ENCODE measurements at places on chromosomes 6 and 20.

DNA sequence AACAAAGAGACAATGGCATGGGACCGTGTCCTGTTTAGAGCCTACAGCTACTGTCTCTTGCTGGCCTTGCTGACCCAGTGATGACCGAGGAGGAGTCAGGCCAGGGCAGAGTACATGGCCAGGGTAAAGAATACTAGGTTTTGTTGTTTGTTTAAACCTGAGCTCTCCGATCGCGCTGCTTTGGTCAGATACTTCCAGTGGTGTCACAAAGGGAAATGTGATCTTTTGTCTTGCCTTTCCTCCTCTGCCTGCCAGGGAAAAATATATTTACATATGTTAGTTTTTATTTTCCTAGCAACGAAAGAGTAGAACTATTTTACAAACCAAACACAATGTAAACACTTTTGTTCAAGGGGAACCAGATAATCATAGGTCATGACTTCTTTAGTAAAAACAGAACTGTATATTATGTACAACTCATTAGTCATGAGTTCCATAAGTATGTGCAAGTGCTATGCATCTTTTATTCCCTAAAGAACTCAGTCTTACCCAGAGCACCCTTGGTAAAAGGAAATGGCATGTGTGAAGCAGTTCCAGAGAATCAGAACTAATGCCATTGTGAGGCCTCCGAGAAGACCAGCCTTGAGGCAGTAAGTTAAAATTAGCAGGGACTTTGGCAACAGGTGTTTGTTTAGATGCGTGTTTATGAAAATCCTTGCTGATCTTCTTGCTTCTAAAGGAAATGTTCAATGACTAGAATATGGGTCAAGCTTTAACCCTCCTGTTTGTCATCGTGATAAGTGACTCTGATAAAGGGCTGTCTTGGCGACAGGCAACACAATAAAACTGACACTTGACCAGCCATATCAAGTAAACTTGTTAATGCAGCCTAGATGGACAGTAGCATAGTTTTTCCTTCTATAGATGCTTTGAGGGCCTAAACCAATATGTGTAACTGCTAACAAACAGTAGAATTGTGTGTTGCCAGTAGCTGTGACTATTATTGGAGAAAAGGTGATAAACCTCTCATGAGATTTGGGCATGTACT lies 204.6 kb downstream of the NKAIN2 start:
- DNase-seq: no peak

DNA sequence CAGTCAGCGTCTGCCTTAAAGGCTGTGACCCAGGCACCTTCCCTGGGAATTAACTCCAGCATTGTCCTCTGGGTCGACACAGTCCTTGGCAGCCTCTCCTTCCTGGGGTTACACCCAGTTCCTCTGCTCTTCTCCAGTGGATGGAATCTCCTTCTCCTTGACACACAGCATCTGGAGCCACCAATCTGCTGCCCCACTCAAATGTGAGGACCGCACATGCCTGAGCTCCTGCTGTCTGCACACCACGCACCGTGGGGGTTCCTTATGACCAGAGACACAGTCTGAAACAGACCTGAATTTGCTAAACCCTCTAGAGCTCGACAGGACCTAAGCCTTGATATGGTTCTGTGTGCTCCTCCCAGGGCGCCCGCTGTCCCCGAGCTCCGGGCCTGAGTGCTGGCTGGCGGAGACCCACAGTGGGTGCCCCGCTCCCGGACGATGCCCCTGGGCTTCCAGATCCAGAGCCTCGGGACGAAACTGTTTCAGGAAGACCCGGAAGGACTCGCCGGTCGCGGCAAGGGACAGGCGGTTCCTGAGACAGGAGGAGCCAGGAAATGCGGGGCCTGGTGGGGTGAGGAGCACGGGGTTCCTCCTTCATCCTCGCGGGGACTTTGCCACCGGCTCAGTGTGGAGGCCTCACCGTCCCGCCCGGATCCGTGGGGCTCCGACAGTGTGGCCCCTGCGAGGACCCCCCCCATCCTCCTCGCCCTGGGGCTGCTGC lies 2.5 kb upstream of the RAET1G start:
- DNase-seq: no peak

- DNase-seq: no peak
Observed at GRCh38 chr6:100311707-100312251, 152.9 kb downstream of the SIM1 start.

DNA sequence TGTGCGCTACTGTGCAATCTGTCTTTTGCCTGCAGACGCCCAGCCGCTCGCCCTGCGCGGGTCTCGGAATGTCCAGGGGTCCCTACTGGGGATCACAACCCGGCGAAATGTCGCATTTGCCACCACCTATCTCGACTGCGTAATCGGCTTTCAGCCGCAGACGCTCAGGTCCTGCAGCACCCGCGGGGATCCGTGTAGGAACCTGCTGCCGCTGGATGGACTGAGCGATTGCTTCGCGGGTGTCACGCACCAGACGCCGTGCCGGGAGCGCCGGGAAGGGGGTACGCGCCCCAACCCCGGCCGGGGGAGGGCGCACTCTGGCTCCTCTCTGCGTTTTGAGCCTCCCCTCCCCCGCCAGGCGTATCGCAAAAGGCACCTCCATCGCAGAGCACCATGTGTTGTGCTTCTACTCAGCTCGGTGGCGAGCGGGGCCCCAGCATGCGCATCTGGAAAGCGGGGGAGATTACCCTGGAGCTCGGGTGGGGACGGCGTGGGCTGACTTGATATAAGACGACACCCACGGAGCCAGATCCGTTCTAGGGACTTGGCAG lies 747 bp upstream of the PTPRA start:
- peak; percentile 36 for DNase-seq

- no peak for DNase-seq
Observed at GRCh38 chr6:3912361-3913076, 63.3 kb downstream of the FAM50B start.

- DNase-seq: no peak
Observed at GRCh38 chr6:134875367-134875766, 74.5 kb downstream of the ALDH8A1 start.

All from stimulated activated CD8-positive, alpha-beta memory T cell treated with anti-CD3 and anti-CD28 coated beads, Interleukin-2, amount 100 ng/mL, for 1 hour (primary cell).